Brain (organoid and tissue), 16 donors: ENCODE measurements at places on chromosomes 12 and 14.

- DNase-seq: no peak
These were observed 517.1 kb downstream of the PRKD1 start for GRCh38 chr14:29410581-29410980.

DNA sequence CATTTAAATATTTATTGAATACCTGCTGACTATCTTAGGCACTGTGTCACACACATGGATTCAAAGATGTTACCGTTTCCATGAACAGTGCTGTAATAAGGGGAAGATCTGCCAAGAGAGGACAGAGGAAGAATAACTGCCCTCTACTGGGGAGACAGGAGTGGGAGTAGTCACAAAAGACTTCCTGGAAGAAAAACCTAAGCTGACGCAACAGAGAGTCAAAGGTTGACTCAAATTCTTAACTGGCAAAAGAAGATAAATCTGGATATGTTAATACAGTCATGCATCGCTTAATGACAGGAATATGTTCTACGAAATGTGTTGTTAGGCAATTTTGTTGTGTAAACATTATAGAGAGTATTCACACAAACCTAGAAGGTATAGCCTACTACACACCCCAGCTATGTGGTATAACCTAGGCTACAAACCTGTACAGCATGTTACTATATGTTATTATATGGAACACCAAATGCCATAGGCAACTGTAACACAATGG lies 51.5 kb downstream of the DCAF5 start:
- no peak for DNase-seq

- DNase-seq: no peak
These were observed 76.6 kb upstream of the NAV3 start for GRCh38 chr12:77754086-77754485.

GRCh38 chr14:103656031-103656755 lies 27.2 kb downstream of the KLC1 start:
- DNase-seq: no peak

GRCh38 chr12:44930972-44931600 lies 55.0 kb upstream of the NELL2 start:
- DNase-seq: peak; percentile 90

GRCh38 chr14:87102811-87103378 lies 890.1 kb downstream of the GALC start:
- no peak for DNase-seq

- no peak for DNase-seq
These were observed 246.4 kb downstream of the CACNA1C start for GRCh38 chr12:2299206-2299605.
